ENCODE measurements at places on chromosomes 3 and 15.

GRCh38 chr3:142224482-142225072, 808 bp downstream of the GK5 start:
- no peak for DNase-seq

DNA sequence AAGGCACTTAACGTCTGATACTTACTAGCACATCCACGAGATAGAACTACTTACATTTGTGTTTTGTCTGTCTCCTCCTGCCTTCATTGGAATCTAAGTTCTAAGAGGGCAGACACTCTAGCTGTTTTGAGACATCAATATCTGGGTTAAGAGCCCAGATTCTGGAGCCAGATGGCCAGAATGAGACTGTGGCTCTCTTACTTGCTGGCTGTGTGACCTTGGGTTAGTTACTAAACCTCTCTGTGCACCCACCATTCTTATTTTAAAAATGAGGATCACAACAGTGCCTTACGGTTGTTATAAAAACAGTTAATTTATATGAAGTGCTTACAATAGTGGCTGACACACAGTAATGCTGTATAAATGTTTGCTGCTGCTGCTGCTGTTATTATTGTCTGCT, 7.7 kb downstream of the STARD5 start:
- no peak for DNase-seq

- DNase-seq, result peak; percentile 72
These were observed at the start of gene CLASP2 for GRCh38 chr3:33717866-33718594. TSS of gene CLASP2 (minus strand) at chr3:33718254. CDS start at chr3:33718002, 252 bp downstream.

- DNase-seq, result no peak
These were observed 41.9 kb downstream of the SCAP start for GRCh38 chr3:47433796-47434195.

DNA sequence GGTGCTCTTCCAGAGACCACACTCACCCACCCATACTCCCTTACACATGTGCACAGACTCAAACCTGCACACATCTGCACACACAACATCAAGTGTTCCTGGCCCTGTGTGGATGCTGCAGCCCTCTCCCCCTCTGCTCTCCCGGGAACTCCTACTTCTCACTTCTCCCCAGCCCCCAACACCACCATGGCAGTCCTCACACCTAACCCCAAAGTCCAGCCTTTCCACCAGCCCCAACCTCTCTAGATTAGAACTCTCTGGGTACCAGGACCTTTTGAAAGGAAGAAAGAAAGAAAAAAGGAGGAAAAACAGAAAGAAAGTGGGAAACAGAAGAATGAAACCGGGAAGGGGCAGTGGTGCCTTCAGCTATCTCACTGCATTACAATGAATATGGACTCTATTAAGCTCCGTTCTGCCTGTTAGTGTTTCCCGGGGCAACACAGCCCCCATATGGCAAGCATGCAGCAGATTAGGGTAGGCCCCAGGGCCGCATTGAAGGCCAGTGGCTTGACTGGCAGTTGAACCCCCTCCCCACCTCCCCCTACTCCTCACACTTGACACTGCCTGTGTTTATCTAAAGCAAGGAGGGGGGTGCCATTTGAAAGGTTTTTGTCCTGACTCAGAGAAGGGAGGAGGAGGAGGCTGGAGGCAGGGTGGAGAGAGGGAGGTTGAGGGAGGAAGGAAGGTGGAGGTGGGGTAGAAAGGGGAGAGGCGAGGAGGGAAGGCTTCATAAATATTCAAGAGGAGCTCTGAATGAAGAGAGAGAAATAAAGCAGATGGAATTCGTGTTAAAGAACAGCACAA, 30.1 kb downstream of the BOC start:
- DNase-seq, result no peak

- no peak for DNase-seq
These were observed 27.3 kb upstream of the TGFBR2 start for GRCh38 chr3:30578986-30579579.

- DNase-seq, result no peak
These were observed 56.5 kb downstream of the BSN start for GRCh38 chr3:49610666-49611280.

DNA sequence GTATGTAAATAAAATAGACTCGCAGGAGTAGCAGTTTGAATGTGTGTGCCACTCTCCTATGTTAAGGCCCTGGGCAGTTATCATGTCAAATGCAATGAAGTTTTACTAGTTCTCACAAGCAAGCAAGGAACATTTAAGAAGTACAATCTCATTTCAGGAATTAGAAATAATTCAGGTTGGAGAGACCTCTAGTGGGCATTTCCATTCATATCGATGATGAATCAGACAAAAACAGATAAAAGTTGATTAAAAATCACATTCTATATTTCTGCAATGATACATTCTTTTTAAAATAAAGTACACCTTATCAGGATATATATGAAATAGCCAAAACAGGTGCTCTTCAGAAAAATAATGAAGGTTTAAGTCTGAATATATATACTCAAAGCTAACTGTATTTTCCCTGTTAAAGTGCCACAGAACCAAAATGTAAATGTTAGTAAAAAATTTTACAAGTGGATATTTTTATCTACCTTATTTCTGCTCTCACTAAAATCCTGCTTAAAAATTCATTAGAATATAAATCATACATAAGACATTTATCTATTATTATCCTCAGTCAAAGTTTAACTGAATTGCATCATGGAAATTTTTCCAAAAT, 492.4 kb upstream of the FRG2C start:
- no peak for DNase-seq

DNA sequence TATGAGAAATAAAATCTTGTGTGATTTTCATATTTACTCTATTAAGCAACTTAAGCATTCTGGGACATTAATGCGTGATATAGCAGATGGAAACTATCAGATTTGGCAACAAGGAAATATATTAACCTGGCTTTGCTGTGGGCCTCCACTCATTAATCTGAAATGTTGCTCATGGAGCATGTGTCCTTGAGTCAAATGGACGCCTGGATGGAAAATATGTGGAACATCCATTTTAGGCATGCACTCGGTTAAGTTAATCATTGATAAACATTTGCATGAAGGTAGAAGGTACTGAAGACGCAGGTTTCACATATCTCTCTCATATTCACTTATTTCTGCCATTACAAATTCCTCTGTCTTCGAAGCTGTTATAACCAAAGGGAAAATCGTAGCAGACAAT, 246.1 kb downstream of the NR2F2 start:
- DNase-seq, result no peak

Measured in stimulated activated CD4-positive, alpha-beta T cell treated with anti-CD3 and anti-CD28 coated beads, TNF-alpha, amount 100 ng/mL, for 1 hour (primary cell).